ENCODE measurements at places on chromosomes 6 and 20.
A peak's percentile ranks its signal among the peaks of the same experiment; 100 is the strongest.

- DNase-seq = no peak
Measured at GRCh38 chr6:84581494-84582259, 182.7 kb downstream of the TBX18 start.

DNA sequence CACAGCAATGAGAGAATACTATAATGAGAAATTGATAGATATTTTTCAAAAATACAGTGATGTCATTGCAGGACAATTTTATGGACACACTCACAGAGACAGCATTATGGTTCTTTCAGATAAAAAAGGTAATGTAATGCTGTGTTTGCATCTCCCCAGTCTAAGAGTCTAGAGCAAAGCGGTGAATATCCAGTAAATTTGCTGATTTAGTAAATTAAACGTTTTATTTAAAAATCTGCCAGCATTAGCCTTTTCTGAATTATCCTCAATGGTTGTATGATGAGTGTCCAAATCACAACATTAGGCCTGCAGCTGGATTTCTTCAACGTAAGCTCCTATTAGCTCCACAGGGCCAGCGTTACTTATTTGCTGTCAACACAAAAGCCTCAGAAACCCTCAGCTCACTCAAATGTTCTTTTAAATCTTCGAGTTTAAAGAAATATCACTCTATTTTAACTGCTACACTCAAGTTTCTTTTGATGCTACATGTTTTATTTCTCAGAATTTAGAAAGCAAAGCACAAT, 16.0 kb downstream of the SMPDL3A start:
- no peak for DNase-seq

DNA sequence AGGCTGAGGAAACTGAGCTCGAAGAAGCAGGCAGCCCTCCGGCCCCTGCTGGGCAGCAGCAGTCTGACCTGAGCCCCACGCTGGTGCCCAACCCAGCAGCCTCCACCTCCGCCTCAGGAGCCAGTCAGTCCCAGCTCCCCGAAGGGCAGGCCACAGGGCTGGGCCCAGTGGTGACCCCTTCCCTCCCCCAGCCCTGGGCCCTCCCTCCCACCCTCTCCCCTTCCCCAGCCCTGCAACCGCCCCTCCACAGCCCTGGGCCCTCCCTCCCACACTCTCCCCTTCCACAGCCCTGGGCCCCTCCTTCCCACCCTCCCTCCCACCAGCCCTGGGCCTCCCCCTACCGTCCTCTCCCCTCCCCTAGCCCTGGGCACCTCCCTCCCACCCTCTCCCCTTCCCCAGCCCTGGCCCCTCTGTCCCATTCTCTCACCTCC, 115.0 kb downstream of the TAF4 start:
- no peak for DNase-seq

DNA sequence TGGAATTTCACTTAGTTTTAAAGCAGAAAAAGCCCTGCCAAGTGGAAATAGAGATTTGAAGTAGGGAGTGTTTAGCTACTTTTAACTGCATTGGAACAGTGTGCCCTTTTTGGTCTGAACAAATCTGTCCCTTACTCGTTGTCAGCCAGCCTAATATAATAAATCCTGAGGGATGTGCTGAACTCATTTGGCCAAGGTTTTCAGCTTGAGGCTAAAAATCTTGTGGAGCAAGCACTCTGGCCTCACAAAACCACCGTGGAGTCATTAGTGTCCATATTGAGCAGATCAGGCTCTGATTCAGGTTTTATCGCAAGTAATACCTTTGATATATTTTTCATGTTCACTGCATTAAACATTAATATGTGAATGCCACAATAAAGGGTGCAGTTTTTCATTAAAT, 383.5 kb downstream of the FRK start:
- no peak for DNase-seq

DNA sequence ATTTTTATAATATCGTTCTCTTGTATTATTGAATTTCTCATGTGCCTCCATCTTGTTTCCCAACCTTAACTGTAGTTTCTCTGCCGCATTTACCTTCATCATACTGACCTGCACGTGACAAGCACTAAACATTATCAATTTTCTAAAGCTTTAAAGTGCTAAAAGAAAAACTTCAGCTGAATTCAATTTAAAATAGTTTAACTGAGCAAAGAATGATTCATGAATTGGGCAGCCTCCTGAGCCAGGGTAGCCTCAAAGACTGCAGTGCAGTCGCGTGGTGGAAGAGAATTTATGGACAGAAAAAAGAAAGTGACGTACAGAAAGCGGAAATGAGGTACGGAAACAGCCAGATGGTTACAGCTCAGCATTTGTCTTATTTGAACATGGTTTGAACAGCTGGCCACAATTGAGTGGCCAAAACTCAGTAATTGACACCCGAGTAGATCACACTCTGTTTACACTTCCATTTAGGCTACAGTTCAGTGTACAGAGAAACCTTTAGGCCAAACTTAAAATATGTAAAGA, 4.2 kb upstream of the ZDHHC14 start:
- no peak for DNase-seq

- DNase-seq = no peak
Measured at GRCh38 chr20:36052117-36052513, 83.7 kb downstream of the CNBD2 start.

GRCh38 chr20:32966382-32966781, 37.9 kb downstream of the SUN5 start:
- DNase-seq = no peak

- no peak for DNase-seq
Measured at GRCh38 chr6:149474108-149474935, 10.5 kb downstream of the ZC3H12D start.

- DNase-seq = no peak
Measured at GRCh38 chr6:14883921-14884320, 361.9 kb upstream of the JARID2 start.

- DNase-seq = no peak
Measured at GRCh38 chr20:22807646-22808244, 223.4 kb upstream of the FOXA2 start.

DNA sequence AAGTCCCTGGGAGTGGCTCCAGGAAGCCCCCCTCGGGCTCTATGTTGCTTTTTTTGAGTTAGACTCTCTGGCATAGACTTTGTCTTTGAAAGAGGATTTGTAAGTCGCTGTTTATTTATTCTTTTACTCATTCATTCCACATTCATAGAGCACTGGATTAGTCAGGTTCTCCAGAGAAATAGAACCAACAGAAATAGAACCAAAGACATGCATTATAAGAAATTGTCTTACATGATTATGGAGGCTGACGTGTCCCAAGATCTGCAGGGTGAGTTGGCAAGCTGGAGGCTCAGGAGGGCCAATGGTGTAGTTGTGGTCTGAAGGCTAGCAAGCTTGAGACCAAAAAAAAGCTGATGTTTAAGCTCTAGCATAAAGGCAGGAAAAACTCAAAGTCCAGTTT, 98.3 kb upstream of the CHD6 start:
- no peak for DNase-seq

DNA sequence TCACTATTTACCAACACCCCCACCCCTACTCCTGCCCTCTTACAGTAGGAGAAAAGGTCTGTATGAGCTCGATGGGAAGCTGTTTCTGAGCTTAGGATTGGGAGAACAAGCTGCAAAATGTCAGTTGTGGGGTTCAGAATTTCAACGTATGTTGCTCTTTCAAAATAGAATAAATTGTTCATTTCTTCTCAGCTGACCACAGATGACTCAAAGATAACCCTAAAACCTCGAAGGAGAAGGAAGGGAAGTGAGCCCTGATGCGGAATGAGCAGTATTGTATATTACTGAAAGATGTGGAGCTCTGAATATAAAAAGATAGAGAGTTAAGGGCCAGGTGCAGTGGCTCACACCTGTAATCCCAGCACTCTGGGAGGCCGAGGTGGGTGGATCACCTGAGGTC, 35.9 kb upstream of the MYLIP start:
- DNase-seq = no peak

DNA sequence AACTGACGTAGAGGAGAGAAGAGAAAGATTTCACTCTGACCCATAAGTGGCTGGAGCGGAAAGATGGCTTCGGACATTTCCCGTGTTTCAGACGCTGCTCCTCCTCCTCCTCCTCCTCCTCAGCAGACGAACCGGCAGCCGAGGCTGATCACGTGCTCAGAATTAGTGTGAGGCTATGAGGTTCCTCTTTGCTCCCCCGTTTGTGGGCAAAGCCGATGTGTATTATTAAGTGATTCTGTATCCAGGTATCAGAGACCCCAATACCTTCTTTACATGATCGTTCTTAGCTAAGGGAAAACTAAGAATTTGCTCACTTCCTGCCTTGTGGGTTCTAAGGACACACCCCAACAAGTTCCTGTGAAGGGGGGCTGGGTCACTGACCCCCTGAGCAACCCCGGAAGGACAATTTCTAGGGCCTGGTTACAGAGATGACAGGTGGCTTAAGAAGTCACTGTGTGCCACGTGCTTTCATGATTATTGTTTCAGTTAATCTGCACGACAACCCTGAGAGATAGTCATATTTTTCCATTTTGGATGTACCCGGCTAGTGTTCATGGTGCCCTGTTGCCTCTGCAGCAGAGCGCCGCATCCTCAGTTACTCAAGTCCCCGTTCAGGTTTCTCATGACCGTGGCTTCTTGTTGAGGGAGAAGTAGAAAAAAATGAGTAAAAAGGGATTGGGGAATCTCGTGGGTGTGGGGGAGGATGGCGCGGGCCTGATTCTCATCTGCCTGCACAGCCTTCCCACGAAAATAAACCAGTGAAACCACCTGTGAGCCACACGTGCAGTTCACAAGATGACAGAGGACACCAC, 671.8 kb downstream of the QKI start:
- no peak for DNase-seq

DNA sequence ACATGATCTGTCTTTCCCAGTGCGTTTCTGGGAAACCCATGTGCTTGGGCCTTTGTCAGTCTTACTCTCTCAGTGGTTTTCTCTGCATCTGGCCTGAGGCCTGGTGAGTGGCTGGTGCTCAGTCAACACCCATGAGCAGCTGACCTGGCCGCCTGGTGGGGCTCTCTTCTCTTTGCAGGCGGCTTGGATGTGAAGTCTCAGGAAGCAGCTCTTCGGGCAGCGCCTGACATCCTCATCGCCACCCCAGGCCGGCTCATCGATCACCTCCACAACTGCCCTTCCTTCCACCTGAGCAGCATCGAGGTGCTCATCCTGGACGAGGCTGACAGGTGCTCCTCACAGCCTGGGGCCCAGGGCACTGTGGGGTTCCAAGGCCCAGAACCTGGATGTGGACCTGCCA, 10.8 kb downstream of the DDX27 start:
- no peak for DNase-seq

GRCh38 chr6:6635291-6635690, 46.8 kb downstream of the LY86 start:
- no peak for DNase-seq

- no peak for DNase-seq
Measured at GRCh38 chr6:68826501-68826900, 191.4 kb downstream of the ADGRB3 start.

DNA sequence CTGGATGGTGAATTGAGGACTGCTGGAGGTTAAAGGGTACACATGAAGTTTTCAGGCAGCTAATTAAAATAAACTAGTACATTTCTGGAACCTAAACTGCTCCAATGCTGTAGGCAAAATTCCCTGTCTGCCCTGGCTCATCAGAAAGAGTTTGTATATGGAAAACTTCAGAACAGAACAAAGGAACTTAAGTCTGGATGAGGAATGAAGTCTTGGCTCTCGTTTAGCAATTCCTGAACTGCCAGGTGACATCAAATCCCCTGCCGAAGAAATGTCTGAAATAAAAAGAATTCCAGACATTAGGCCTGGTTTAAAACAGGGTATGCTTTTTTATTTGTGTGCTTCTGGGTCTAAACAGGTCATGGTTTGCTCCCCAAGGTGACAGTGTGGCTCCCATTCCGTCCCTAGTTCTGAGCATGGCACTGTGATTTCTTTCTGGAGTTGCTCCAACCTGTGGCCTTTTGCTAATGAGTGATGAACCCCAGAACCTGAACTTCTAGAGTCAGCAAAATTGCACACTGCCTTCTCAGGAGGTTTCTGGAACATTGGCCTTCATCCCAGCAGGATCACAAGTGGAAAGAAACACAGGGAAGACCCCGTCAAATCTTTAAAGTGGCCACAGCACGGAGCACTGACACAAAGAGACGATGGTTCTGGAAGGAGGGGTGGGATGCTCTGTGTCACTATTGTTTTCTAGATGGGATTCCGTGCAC, 129.4 kb upstream of the NAA20 start:
- no peak for DNase-seq

- DNase-seq = no peak
Measured at GRCh38 chr20:50336661-50337060, 146.0 kb downstream of the CEBPB start.

- no peak for DNase-seq
Measured at GRCh38 chr6:147142684-147143245, 61.5 kb upstream of the STXBP5 start.

- no peak for DNase-seq
Measured at GRCh38 chr6:154276810-154277628, 79.6 kb downstream of the IPCEF1 start.

- no peak for DNase-seq
Measured at GRCh38 chr20:4748847-4749246, 27.1 kb downstream of the PRND start.

- peak; percentile 22 for DNase-seq
Measured at GRCh38 chr6:97215157-97215769, 67.8 kb downstream of the MMS22L start.

- DNase-seq = no peak
Measured at GRCh38 chr6:85037221-85037620, 272.8 kb upstream of the TBX18 start.

DNA sequence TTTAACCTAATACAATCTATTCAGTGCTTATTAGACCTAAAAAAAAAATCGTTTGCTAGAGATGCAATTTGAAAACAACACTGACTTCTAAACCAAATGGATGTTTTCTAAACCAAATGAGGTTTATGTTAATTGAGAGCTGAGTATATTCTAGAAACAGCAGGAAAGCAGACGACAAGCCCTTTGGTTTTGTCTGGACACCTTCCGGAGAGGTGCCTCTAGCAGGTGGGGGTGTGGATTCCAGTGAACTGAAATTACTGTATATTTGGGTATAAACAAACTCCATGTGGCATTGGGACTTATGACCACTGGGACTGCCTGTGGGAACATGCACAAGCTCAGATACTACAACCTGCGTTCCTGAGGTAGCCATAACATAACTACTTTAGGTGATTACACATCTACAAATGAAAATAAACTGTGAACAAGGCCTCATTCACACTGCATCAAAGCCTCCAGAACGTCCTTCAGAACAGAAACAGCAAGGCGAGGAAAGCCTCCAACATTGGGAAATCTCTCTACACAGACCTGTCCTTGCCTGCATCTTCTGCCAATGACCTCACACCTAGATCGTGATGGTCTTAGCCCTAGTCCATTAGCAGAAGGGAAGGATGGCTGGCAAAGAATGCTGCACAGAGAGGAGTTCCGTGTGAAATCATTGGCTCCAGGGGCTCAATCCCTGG, 206.8 kb upstream of the FOXQ1 start:
- no peak for DNase-seq

DNA sequence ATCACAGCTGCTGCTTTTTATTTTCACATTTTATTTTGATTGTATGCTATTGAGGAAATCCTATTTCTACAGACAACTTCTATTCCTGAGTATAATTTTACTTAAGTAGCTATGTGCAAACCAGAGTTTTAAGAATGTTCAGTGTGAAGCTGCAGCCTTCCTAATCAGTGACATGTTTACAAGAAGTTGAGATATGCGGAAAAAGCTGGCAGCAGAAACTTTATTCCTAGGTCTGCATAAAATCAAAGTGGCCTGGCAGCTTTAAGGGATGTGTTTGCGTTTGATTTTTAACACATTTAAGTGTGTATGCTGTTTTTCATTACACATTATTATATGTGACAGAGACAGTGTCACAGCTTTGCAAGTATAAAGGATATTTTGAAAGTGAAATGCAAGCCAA, 26.3 kb downstream of the MAPK14 start:
- no peak for DNase-seq

Data from Panc1 (cell line).